Kasumi-1 (cell line): ENCODE measurements at places on chromosomes 12 and 14.

GRCh38 chr12:103964805-103965204 is 867 bp upstream of the TDG start:
- no peak for DNase-seq

DNA sequence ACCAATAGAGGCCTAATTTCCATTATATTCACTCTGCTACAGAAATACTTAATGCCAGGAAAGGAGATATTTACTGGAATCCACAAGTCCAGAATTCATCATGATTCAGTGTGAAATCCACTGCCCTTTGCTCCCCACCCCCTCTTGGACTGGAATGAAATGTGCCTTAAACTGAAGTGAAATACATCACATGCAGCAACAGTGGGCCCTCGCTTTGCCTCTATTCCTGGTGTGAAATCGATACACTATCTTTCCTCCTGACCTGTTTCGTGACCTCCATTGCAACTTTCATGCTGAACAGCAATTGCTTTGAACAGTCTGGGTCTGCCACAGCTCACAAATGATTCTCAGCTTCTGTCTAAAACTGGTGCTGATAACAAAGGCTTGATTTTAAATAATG is 100.6 kb downstream of the NPAS3 start:
- DNase-seq = no peak

GRCh38 chr12:59383079-59383822 is 212.6 kb upstream of the SLC16A7 start:
- no peak for DNase-seq

DNA sequence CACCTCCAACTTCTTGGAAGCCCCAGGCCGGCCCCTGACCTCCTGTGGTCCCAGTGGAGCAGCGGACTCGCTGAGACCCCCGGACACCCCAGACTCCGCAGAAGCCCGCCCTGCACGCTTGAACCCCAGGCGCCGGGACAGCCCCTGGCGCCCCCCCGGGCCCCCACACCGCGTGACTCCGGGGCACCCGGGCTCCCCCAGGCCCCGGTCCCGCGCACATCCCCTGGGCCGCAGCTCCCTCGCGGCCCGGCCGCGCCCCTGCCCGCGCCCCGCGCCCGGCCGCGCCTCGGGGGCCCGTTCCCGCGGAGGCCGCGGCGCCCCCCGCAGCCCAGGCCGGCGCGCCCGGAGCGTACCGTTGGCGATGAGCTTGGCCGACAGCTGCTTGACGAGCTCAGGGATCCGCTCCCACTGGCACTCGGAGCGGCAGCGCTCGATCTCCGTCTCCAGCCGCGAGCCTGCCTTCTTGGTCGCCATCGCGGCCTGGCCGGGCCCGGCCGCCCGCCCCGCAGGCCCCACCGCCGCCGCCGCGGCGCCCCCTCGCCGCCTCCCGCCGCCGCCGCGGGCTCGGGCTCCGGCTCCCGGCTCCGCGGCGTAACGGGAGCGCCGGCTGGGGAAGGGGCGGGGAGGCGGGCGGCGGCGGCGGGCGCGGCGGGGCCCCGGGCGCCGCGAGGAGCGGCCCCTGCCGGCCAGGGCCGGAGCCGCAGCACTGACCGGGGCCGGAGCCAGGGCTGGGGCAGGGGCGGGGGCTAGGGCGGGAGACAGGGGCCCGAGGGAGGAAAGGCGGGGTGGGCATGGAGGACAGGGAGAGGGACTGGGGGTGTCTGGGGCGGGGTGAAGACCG is at the start of gene TTC7B:
TSS of gene TTC7B (minus strand) at position 609 of the 841 bp plus-strand sequence. CDS start at position 474, 135 bp downstream.
- peak; percentile 17 for DNase-seq

DNA sequence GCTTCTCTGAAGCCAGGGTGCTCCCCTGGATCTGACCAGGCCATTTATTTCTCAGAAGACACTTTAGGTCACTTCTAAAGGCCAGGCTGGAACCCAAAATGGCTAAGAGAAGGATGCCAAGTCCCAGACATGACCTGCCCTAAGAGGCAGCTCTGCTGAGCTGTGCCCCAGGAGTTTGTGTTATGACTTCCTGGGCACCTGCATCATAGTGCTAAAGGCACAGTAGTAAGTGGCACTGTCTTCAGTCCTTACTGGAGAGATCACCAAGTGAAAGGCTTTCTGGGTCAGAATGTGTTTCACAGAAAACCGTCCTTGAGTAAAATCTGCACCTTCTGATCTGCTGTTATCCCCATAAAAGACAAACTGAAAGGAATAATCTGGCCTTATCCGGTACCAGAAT is 120.2 kb downstream of the DAD1 start:
- DNase-seq = no peak

DNA sequence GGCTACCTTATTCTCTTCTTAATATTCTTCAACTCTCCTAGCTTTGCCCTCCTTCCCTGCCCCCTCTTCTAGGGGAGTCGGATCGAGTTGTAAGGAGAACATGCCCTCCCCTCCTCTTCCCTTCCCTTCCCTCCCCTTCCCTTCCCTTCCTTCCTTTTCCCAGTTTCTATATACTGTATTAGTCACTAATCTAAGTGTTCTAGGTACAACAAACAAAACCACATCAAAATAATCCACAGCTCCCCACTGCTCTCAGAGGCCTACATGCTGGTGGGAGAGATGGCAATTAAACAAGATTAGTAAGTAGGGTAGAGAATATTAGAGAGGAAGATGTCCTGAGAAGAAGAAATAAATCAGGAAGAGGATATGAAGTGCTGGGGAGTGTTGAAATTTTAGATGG is 119.9 kb upstream of the PZP start:
- DNase-seq = no peak
